ENCODE measurements at places on chromosomes 16 and 17.

DNA sequence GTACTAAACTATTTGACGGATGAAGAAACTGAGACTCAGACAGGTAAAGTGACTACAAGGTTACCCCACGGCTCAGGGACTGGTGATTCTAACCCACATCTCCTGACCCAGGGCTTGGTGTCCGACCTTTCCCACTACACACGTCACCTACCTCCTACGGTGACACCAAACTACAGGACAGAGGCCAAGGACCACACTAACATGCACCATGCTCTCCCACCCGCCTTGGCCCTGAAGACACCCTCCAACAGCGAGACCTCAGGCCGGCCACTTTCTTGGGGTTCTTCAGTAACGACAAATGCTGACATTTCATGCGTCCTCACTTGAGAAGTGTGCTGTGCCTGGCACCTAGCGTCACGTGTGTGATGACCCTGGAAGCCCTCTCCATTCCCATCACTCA is 6.4 kb downstream of the KNOP1 start:
- DNase-seq: no peak

- DNase-seq: no peak
Measured at GRCh38 chr17:76345377-76345974, 8.2 kb downstream of the PRPSAP1 start.

GRCh38 chr17:66387392-66387981 is 85.1 kb downstream of the PRKCA start:
- no peak for DNase-seq

DNA sequence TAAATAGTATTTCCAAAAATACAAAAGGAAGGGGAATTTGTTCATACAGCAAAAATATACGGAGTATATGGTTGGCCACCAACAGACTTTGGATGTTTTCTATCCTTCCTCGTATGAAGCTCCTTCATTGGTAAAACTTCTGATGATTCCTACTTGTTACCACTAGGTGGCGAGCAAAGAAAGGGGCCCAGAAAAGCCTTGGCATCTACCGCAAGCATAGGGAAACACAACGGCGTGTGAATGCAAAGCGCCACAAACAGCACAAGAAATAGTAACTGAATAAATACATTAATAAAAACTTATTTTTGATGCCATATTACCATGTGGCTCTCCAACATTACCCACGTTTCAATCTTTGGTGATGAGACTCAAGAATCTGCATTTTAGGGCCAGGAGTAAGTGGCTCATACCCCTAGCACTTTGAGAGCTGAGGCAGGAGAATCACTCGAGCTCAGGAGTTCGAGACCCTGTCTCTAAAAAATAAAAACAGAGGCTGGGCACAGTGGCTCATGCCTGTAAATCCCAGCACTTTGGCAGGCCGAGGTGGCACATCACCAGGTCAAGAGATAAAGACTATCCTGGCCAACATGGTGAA is 34.5 kb downstream of the YWHAE start:
- peak; percentile 87 for DNase-seq

DNA sequence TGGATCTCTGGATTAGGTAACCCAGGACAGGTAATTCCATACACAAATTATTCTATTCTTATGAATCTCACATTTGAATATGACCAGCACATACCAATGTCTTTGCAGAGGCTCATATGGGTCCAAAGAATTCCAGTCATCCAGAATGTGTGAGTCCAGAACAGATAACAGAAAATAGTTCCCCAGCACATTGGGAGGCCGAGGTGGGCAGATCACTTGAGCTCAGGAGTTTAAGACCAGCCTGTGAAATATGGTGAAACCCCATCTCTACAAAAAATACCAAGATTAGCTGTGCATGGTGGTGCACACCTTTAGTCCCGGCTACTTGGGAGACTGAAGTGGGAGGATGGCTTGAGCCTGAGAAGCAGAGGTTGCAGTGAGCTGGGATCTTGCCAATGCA is 26.9 kb downstream of the HYDIN start:
- DNase-seq: no peak

- DNase-seq: no peak
Measured at GRCh38 chr17:36823850-36824677, 113.2 kb upstream of the LHX1 start.

- DNase-seq: no peak
Measured at GRCh38 chr17:8048236-8048635, 9.4 kb downstream of the ALOX15B start.

GRCh38 chr16:75256696-75257343 is 5.4 kb upstream of the BCAR1 start:
- no peak for DNase-seq

GRCh38 chr17:39804839-39805238 is 59.3 kb downstream of the IKZF3 start:
- DNase-seq: no peak

DNA sequence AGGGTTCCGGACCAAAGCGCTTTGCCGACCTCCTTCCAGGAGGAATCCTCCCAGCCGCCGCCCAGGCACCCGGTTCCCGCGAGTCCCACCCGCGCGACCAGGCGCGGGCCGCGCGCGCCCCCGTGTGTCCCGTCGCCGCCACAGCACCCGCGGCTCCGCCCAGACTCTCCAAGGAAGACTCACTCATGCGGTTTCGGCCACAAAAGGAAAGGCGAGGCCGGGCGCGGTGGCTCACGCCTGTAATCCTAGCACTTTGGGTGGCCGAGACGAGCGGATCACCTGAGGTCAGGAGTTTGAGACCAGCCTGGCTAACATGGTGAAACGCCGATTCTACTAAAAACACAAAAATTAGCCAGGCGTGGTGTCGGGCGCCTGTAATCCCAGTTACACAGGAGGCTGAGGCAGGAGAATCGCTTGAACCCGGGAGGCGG is 3.5 kb upstream of the PKMYT1 start:
- DNase-seq: peak; percentile 77

DNA sequence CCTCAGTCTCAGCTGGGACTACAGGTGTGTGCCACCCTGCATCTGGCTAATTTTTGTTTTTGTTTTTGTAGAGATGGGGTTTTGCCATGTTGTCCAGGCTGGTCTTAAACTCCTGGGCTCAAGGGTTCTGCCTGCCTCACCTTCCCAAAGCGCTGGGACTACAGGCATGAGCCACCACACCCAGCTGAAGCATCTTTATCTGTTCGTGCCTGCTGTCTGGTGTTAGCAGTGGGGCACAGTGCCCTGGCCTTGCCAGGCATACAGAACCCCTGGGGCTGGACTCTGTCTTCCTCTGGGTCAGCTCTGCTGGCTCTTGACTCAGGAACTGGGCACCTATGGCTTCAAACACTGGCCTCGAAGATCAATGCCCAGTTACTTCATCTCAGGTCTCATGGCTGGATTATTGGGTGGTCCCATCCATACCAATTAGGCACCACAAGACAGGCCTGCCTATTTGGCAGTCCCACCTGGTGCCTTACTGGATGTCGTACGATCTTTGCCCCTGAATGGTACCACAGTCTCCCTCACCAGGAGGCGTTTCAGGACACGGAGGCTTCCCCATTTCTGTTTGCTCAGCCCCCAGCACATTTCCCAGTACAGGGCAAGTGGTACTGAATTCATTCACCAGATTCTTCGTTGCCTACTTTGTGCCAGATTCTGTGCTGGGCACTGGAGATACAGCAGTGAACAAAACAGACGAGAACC is 99.3 kb downstream of the RAB11FIP4 start:
- DNase-seq: no peak

GRCh38 chr17:66441101-66441661 is 138.8 kb downstream of the PRKCA start:
- peak; percentile 41 for DNase-seq

GRCh38 chr17:38658741-38659345 is 15.9 kb downstream of the EPOP start:
- DNase-seq: peak; percentile 72

DNA sequence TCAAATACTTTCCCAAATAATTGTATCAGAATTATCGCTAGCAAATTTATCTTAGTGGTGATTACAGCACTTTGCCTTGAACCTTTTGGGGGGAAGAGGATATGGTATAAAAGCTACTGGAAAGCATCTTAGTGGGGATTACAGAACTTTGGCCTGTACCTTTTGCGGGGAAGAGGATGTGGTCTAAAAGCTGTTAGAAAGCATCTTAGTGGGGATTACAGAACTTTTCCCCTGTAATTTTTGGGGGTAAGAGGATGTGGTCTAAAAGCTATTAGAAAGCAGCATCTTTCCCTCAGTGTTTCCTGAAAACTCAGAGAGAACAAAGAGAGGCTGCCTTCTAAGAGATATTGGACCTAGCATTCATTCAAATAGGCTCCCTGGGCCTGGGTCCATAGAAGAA is 4.1 kb downstream of the SLFN12 start:
- no peak for DNase-seq

GRCh38 chr17:51057534-51057933 is 63.1 kb downstream of the SPAG9 start:
- peak; percentile 52 for DNase-seq

DNA sequence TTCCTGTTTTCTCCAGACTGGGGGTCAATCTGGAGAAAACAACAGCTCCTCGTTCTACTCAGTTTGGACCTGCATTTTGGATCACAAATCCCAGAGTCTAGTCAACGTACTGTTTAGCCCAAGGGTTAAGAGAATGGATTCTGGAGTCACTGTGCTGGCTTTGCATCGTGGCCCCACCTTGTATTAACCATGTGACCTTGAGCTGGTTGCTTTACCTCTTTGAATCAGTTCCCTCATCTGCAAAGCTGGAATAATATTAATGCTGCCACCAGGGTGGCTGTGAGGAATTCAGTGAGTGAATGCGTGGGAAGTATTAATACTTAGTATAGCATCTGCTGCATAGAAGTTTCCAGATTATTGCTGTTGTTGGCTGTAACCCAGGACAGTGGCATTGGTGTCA is 11.3 kb upstream of the DHRS7C start:
- DNase-seq: no peak

DNA sequence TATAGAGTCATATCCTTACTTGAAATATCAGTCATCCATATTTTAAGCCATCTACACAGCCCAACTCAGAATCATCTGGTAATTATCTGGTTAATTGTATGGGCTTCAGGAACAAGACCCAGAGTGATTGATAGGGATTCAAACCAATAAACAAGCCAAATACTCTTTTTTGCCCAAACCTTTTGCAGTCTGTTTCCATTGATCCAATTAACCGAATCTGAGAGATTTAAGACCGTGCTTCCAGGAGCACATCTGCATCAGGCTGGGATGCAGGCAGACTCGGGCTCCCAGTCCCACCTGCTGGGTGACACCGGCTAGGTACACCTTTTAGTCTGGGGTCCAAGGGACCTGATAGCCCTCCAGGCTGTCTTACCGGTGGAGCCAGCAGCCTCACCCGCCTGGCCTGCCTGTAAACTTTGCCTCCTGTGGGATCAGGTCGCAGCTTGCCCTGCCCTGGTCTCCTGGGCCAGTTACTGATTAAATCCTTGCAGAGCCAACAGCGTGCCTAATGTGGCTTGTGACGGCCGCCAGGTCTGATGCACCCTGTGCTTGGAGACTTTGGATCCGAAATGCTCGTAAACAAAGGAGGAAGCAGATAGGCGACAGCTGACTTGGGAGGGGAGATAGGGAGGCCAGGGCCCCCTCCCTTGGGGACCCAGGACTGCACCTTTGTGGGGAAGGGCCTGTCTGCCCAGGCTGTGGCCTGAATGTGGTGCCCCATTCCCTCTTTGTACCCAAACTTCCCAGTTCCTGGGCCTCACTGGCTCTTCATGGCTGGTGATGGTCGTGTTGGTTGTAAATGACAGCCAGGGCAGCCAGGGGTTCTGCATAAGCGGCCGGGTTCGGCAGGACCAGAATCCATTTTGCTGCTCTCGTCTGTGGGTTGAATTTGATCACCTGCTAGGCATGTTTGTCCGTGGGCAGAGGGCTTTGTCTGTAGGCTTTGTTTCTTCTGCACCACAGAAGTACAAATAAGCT is 3.8 kb downstream of the CMIP start:
- DNase-seq: no peak

- peak; percentile 32 for DNase-seq
Measured at GRCh38 chr16:8370374-8371270, 219.7 kb downstream of the TMEM114 start.

DNA sequence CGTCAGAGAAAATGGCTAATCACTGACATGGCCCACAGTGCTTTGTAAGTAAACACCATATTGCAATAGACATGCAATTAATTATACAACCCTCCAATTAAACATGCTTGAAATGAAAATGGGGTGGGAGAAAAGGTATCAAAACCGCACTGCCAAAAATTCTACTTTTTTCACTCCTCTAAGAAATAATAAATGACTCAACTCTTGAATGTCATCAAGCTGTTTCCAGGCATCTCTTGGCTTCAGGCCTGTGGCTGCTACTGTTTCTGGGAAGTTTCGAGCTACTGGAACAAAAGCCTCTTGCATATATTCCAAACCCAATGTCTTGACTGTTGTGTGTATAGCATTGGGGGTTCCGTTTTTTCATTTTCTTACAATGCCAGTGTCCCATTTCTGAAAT is 412.6 kb downstream of the RBFOX1 start:
- DNase-seq: peak; percentile 29

DNA sequence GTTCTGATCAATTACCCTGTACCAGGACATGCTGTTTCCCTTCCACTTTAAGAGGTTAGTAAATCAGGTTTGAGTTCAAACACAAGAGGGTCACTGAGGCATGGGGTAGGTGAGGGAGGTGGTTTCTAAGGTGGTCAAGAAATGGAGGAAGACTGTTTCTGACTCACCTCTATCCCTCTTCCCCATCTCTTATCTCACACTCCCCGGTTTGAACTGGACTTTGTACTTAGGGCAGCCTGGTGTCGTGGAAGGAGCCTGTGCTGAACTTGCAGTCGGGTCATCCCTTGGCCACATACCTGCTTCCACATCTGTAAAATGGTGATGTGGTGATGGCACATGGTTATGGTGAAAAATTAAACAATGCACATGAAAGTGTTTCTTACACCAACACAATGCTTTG is 17.2 kb upstream of the TMEM98 start:
- no peak for DNase-seq

DNA sequence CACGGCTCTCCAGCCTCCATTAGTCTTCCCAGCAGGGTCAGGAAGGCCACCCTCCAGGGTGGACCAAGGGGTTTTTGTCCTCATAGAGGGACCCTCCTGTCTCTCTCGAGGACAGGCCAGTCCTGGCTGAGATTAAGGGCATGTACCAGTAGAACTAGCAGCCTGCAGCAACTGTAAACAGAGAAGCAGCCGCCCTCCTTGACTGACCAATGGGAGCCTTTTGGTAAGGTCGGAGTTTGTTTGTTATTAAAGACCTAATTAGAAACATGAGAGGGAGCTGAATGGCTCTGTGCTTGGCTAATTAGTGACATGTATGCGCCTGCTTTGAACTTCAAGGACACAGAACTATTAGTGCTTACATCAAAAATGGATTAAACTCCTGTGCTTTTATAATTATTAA is 80.0 kb downstream of the CCDC182 start:
- peak; percentile 43 for DNase-seq

- DNase-seq: no peak
Measured at GRCh38 chr16:3980253-3981111, 100.0 kb upstream of the CREBBP start.

- no peak for DNase-seq
Measured at GRCh38 chr16:86819533-86819892, 241.2 kb downstream of the FOXL1 start.

GRCh38 chr16:52843381-52843780 is 209.3 kb downstream of the CHD9NB start:
- no peak for DNase-seq

GRCh38 chr16:61909074-61909473 is 127.2 kb downstream of the CDH8 start:
- peak; percentile 7 for DNase-seq

All from Ammon's horn (tissue), 1 donor.